ENCODE measurements at places on chromosomes 2 and 18.

- peak; percentile 14 for DNase-seq
Observed at GRCh38 chr2:70668432-70668831, 99.6 kb downstream of the ADD2 start.

- no peak for DNase-seq
Observed at GRCh38 chr18:2641638-2642037, 13.9 kb upstream of the SMCHD1 start.

GRCh38 chr2:59232394-59233165, 991.5 kb upstream of the FANCL start:
- DNase-seq = no peak

- no peak for DNase-seq
Observed at GRCh38 chr2:233936089-233936488, 18.9 kb downstream of the TRPM8 start.

DNA sequence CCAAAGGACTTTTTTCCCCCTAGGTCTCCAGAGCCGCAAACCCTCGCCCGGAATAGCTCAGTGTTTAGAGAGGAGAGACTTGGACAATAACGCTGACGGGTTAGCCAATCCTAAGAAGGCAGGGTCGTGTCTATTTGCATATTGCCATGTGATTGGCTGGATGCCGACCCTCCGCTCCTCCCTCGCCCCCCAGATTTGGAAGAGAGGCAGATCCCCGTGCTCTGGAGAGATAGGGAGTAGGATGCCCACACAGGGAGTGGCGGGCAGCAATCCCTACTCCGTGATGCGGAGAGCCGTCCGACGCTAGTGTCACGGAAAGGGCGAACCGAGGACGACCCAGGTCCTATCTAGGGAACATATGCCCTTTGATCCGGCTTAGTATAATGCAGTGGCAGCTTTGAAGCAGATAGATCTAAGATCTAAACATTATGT, 1.4 kb downstream of the WNT6 start:
- peak; percentile 71 for DNase-seq

DNA sequence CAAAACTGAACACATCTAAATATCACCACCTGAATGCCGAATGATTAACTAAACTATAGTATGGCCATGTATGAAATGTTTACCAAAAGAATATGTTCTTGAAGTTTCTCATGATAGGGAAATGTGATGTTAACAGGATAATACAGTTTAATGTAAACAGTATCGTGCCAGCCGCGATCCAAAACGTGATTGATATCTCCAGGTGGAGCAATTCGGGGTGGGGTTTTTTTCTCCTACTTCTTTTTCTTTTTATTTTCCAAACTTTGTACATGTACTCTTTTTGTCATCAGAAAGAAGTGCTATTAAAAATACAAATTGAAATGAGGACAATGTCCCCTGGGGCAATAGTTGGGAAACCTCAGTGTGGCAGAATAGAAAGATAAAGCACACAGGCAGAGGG, 4.0 kb upstream of the BIN1 start:
- DNase-seq = no peak

- no peak for DNase-seq
Observed at GRCh38 chr2:168174756-168175155, 72.6 kb downstream of the STK39 start.

GRCh38 chr18:24878289-24878688, 417.9 kb downstream of the HRH4 start:
- peak; percentile 60 for DNase-seq

DNA sequence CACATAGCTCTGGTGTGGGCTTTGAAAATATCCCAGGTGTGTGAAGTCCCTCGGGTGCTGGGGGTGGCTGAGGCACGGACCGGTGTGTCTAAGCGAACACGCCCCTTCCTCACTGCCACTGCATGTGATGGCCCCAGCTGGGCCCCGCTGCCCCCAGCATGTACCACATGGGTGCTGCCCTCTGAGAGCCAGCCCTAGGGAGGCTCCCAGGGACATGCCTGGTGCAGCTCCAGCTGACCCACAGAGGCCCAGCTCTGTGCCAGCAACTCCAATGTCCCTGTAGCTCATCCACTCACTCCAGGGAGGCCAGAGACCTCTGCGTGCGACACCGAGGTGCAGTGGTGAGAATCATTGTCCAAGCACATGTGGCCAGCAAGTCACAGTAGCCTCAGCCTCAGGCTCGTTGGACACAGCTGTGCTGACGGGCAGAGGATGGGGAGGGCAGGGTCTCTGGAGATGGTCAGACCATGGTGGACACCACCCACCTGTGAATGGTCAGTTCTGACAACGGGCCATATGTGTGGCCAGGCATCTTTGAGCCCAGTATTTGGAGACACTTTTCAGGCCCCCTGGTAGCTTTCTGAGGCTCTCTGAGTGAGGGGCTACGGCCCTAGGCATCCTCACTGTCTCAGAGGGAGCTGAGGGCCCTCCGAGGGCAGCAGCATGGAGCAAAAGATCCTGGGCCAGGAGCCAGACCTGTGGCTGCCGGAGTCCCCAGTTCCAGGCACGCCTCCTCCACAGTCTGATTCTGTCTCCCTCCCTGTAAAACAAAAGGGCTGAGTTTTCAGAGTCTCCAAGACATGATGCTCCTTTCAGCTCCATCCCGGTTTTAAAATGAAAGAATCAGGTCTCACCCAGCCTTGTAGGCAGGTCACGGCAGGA, 220.7 kb downstream of the NDUFA10 start:
- no peak for DNase-seq

GRCh38 chr2:73203055-73203681, 794 bp downstream of the NOTO start:
- DNase-seq = peak; percentile 38

- DNase-seq = no peak
Observed at GRCh38 chr2:25482341-25482740, 140.6 kb upstream of the DNMT3A start.

DNA sequence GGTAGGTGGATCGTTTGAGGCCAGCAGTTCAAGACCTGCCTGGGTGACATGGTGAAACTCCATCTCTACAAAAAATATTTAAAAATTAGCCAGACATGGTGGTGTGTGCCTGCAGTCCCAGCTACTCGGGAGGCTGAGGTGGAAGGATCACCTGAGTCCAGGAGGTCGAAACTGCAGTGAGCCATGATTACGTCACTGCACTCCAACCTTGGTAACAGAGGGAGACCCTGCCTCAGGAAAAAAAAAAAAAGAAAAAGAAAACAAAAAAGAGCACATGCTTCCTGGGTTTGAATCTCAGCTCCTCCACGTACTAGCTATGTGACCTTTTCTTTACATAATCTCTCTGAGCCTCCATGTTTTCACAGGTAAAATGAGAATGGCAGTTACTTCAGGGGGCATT, 107.5 kb upstream of the STPG4 start:
- no peak for DNase-seq

DNA sequence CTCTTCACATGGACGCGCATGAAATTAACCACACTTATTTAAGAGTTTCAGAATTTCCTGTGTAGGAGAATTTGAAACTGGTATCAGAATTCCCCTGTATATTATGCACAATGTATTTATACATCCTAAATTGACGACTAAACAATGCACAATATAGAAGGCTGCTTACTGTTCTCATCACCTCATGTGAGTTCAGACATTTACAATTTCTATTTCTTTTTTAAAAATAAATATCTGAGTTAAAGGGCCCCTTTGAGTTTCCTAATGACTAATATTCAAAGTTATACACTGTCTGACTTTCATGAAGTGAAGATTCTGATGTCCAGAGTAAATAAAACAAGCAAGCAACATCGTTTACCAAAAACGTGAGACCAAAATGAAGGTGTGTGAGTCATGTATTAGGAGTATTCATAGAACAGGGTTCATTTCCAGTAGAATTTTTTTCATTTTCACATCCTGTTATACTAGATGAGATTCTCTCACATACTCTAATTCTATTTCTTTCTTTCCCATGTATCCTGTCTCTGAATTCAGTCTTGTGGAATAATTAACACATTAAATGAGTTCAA, 406.2 kb downstream of the NUP35 start:
- no peak for DNase-seq

GRCh38 chr18:55185391-55185790, 226.1 kb upstream of the CCDC68 start:
- no peak for DNase-seq

GRCh38 chr2:238925281-238925680, 77.4 kb downstream of the TWIST2 start:
- no peak for DNase-seq

DNA sequence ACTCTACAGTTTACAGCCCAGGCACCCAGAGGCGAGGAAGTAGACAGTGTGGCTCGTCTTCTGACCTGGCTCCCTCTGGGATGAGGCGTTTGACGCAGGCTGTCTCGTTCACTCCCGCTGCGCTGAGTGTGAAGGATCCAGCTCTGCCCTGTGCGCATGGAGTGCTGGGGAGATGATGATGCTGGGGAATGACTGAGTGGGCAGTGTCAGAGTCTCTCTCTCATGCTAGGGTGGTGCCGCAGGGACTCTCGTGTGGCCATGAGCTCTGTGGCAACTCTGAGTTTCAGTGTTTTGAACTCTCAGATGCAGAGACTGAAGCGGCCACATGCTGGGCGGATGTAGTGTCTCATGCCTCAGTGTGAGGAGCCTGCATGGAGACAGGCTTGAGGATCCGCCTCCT, 118.4 kb upstream of the TPO start:
- no peak for DNase-seq

DNA sequence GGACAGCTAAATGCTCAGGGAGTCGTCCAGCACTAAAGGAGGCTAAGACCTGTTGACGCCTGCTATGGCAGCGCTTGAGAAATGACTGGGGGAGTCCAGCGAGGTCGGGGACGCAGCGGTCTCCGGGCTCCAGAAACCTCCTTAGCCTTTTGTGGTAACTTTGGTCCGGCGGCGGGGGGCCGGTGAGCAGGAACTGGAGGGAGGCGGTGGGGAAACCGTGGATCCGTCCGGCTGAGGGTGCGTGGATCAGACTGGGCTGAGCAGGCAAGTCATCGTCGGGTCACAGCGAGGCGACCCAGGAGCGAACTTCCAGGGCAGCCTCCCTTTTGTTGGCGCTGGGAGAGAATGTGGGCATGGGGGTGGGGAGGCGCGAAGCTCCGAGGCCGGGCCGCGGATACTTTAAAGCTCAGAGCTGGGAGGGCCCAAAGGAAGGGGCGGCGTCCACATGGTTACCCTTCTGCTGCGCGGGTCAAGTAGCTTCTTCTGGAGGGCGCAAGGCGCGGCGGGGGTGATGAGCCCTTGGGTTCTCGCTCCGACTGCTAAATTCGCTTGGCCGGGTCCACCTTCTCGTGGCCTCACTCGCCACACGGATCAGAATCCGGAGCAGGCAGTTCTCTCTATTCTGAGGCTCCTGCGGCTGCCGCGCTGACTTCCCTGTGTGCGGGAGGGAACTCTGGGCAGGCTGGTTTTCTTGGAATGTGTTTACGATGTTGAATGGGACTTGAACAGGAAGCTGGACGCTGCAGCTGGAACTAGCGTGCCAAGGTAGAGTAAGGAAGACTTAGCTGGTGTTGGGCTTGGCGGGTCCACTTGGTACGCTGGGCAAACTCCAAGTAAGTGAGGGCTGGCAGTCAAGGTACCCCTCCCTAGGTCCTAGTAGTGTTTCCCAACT, 920 bp downstream of the GULP1 start:
- DNase-seq = peak; percentile 90

DNA sequence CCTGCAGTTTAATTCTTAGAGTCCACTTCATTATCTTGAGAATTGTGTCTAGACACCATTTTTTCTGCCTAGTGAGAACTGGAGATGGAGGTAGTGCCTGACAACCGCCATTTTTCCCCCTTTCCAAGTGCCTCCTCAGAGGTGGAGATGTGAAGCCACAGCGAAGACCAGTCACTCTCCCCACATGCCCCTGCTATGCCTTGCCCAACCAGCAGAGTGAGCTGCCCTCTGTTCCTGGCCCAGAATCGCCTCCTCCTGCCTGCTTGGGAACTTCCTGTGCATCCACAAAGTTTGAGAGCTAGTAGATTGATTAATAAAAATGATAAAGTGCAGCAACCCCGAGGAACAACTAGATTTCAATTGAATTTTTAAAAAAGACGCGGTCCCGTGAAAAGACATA, 123.3 kb downstream of the CLIP4 start:
- DNase-seq = peak; percentile 43

GRCh38 chr2:29733213-29733612, 188.2 kb downstream of the ALK start:
- DNase-seq = no peak

DNA sequence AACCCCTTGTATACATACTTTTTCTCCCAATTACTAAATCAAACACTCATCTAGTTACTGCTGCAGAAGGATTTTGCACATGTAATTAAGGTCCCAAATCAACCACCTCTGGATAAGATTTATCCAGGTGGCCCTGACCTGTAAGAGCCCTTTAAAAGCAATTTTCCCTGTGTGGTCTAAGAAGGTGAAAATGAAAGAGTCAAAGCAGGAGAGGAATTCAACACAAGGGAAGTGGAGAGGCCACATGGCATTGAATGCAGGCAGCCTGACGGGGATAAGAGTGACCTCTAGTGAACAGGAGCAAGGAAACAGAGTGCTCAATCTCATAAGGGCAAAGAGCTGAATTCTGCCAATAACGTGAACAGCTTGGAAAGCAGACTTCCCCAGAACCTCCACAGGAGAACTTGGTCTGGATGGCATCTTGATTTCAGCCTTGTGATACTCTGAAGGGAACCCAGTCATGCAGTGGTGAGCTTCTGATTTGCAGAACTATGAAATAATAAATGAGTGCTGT, 27.2 kb downstream of the PPP3R1 start:
- peak; percentile 48 for DNase-seq

DNA sequence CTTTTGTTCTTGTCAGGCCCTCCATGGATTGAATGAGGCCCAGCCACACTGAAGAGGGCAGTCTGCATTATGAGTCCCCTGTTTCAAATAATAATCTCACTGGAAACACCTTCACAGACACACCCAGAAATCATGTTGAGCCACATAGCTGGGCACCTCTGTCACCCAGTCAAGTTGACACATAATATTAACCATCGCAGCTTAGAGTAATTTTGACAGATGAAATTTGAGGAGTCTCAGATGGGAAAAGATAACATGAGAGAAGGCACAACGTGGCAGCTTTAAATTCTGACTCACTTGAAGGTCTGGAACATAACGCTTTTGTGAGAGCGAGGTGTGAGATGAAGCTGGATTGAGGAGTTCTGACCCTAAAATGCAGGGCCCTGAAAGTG, 70.9 kb upstream of the TMEM87B start:
- DNase-seq = no peak
